ENCODE measurements at places on chromosomes 5 and 9.

GRCh38 chr5:40502736-40503135 lies 177.0 kb upstream of the PTGER4 start:
- H3K27ac ChIP-seq: no peak overlapping the region
- H3K4me1 ChIP-seq: no peaks in the 10 kb centered on the region
- no peak overlapping the region for H3K4me3 ChIP-seq
- no peak for DNase-seq
- H3K36me3 ChIP-seq: no peaks in the 10 kb centered on the region

DNA sequence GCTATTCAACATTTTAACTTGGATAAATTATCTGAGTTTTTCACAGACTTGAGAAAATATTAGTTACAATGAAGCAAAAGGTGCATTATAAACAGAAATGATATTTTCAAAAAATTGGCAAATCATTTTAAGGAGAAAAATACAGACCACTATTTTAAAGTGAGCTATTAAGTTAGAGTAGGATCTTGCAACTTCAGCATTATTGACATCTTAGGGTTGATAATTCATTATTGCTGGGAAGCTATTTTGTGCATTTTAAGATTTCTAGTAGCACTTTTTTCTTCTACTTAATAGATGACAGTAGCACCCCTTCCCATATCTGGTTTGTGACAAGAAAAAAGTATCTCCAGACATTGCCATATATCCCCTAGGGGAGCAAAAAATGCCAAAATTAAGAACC lies 774.1 kb downstream of the CDH12 start:
- no peaks in the 10 kb centered on the region for H3K27me3 ChIP-seq
- H3K4me1 ChIP-seq: no peaks in the 10 kb centered on the region
- H3K36me3 ChIP-seq: no peaks in the 10 kb centered on the region
- DNase-seq: no peak
- no peak overlapping the region for H3K27ac ChIP-seq

GRCh38 chr5:131459216-131459615 lies 175.8 kb downstream of the RAPGEF6 start:
- peaks cover 2% of the 10 kb centered on the region for H3K4me1 ChIP-seq
- no peaks in the 10 kb centered on the region for H3K27me3 ChIP-seq
- H3K27ac ChIP-seq: no peak overlapping the region
- H3K36me3 ChIP-seq: no peaks in the 10 kb centered on the region

DNA sequence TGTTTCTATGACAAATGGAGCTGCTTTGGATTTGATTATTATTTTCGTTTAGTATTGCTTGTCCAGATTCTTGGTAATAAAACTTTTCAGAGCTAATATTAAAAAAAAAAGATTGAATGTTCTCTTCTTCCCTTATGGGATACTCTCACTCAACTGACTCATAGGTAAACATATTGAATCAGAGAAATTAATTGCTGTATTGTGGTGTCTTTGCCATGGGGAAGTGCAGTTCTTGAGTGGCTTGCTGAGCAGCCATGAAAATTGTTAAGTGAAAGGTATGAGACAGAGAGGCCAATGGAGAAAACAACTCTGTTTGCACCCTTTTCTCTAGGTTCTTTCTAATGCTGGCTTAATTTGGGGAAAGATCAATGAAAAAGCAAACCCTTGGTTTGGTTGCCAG lies 149.9 kb upstream of the HMHB1 start:
- H3K27me3 ChIP-seq: no peaks in the 10 kb centered on the region
- H3K27ac ChIP-seq: no peak overlapping the region
- H3K36me3 ChIP-seq: no peaks in the 10 kb centered on the region

- H3K36me3 ChIP-seq: no peaks in the 10 kb centered on the region
- no peak overlapping the region for H3K4me3 ChIP-seq
- DNase-seq: no peak
- H3K27me3 ChIP-seq: no peaks in the 10 kb centered on the region
- no peak overlapping the region for H3K27ac ChIP-seq
- H3K4me1 ChIP-seq: no peaks in the 10 kb centered on the region
Observed at GRCh38 chr9:99169982-99170761, 51.6 kb downstream of the ALG2 start.

DNA sequence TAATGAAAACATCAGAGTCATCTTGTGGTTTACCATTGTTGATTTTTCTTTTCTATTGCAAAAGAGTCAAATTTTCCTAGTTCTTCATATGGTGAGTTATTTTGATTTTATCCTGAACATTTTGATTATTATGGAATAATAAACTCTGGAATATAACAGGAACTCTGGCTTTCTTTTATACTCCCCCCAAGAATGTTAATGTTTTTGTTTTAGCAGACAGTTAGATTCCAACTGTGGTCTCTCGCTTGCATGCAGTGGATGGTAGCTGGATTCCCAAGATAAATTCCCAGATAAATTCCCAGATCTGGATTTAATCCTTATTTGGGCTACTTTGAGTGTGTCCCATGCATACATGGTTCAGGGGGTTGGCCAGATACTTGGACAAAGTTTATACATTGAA lies 109.8 kb downstream of the NSG2 start:
- H3K4me3 ChIP-seq: no peak overlapping the region
- H3K36me3 ChIP-seq: no peaks in the 10 kb centered on the region
- H3K4me1 ChIP-seq: no peaks in the 10 kb centered on the region

- no peaks in the 10 kb centered on the region for H3K27me3 ChIP-seq
- H3K27ac ChIP-seq: no peak overlapping the region
- no peaks in the 10 kb centered on the region for H3K36me3 ChIP-seq
Observed at GRCh38 chr9:121353241-121354061, 16.6 kb downstream of the STOM start.

Measured in iPS DF 6.9 (cell line).